Posterior cingulate gyrus (tissue), 11 donors: ENCODE measurements at places on chromosomes 5 and 9.

- no peak for DNase-seq
Measured at GRCh38 chr9:82196622-82197441, 208.3 kb downstream of the SPATA31D1 start.

DNA sequence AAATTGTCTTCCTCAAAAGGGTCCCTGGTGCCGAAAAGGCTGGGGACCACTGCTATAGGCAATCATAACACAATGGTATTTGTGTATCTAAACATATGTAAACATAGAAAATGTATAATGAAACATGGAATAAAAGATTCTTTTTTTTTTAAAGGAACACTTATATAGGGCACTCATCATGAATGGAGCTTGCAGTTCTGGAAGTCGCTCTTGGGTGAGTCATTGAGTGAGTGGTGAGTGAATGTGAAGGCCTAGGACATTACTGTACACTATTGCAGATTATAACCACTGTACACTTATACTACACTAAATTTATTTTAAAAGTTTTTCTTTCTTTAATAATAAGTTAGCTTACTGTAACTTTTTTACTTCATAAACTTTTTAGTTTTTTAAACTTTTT lies 176.4 kb downstream of the ARRDC3 start:
- no peak for DNase-seq

DNA sequence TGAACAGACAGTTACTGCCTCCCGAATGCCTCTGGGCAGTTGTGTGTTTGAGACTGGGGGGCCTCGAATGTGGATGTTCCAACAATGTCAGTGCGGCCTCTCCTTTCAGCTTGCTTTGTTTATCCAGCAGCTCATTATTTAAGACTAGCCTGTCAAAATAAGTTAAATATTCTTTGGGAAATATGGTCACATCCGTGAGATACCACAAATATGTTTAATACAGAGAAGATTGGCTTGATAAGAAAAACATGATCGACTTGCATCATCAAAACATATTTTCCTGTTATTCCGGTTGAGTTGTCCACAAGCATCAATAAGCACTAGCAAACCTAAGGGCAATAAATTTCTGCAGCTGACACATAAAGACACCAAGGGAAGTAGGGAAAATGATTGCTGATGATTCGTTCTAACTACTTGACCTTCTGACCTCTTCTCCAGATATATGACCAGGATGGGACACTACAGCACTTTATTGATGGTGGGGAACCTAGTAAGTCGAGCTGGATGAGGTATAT lies 66.5 kb downstream of the PRDM6 start:
- DNase-seq, result no peak

DNA sequence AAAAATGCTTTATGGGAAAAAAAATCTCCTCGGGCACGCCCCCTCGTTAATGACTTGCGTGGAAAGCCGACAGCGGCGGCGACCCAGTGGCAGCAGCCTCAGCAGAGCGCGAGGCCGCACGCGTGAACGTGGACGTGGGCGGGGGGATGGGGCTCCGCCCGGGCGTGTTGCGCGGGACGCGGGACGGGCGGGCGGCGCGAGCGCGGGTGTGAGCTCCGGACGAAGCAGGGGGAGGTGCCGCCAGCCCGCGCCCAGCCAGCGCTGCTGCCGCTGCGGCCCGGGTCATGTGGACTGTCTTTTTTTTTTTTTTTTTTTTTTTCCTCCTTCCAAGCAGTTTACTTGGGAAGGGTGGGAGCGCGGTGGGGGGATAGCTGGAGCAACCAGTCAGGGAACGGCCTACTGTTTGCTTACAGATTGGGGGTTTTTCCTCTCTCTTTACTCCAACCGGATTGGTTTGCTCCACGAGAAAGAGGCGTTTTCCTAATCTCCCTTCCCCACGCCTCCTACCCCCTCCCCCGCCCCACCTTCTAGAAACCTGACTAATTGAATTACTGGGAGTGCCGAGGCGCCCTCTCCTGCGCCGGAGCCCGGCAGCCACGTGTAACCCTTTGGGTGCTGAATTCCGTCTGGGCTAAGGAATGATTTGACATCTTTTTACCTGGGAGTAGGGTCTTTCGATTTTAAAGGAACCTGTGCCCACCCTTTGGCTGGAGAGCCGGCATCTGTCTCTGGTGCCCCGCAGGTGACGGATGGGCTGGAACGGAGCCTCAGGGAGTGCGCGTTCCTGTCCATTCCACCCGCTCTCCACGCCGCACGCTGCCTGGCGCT lies 1.7 kb upstream of the EFNA5 start:
- peak; percentile 65 for DNase-seq

- DNase-seq, result no peak
Measured at GRCh38 chr5:60014331-60014730, 120.8 kb upstream of the PDE4D start.

DNA sequence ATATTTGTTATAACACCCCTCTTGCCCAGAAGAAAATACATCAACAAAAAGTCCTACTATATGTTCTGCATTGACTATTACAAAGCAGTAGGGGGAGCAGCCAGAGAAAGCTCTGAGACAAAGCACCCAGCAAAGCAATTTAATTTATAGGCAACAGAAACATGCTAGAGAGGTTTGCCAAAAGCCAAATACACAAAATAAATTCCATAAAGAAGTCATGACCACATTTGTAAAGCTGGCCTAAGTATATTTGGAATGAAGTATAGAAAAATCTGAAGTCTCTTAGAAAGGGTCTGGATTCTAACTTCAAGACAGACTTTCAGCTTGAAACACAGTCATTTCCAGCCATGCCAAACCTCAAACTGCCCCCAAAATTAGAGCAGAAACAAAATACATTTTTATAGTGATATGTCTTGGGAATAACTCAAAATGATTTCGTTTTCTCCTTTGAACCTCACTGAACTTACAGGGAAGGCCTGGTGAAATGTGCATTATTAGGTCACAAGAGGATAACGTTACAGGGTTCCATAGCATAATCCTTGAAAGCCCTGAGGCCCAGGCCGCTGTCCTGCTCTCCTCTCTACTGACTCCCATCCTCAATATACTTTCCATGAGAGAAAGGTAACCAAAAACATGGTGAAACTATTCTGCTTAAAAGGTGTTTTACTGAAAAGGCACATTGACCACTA lies 451.8 kb downstream of the RAB3C start:
- DNase-seq, result no peak

DNA sequence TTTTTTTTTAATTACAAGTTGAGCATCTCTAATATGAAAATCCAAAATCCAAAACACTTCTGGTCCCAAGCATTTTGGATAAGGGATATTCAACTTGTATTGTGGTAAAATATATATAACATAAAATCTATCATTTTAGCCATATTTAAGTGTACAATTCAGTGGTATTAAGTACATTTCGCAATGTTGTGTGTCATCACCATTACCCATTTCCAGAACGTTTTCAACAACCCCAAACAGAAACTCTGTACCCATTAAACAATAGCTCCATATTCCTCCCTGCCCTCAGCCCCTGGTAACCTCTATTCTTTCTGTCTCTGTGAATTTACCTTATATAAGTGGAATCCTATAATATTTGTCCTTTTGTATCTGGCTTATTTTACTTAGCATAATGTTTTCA lies 24.9 kb downstream of the TICAM2 start:
- no peak for DNase-seq

GRCh38 chr9:32854271-32854670 lies 70.9 kb downstream of the TMEM215 start:
- DNase-seq, result no peak

- no peak for DNase-seq
Measured at GRCh38 chr5:53367727-53368126, 112.7 kb upstream of the FST start.

DNA sequence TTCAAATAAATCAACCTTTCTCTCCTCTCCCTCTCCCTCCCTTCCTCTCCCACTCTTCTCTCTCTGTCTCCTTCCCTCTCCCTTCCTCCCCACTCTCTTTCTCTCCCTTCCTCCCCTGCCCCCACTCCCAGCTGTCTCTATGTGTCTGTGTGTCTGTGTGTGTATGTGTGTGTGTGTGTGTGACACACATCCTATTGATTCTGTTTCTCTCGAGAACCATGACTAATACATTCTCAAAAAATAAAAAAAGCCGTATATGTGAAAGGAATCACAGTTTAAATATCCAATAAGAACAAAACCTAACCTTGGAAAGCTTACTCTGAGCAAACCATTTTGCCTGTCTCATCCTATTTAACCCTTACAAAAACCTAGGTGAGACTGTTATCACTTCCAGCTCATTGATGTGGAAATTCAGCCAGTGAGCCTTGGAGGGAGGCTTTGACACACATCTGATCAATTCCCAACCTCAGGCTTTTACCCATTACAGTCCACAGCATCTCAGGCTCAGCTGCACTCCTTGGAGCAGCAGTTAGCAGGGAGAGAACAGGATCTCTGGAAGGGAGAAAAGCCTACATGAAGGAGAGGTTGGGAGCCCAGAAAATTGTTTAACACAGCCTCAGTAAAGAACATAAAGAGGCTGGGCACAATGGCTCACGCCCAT lies 8.3 kb downstream of the HSD17B3 start:
- DNase-seq, result no peak

- DNase-seq, result no peak
Measured at GRCh38 chr5:109453251-109453650, 43.5 kb upstream of the PJA2 start.

DNA sequence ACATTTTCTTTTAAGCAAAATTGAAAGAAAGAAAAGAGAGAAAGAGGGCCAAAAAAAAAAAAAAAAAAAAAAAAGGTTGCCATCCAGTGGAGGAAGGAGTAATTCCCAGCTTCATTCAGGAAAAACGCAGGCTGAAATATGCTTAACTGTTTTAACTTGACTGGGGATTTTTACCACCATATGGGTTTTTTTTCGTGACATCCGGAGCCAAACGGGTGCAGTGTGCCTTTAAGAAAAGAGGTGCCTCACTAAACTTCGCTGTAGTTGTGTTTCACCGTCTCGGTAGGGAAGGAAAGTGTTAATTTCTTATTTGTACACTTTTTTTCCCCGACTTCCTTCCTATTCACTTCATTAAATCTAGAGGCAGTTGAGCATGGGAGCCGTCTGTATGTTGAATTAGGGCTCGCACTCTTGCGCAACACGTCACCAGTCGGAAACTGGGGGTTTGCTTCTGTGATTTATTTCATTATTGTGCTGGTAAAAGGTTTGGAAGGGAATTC lies 143.0 kb downstream of the SMARCA2 start:
- DNase-seq, result no peak

DNA sequence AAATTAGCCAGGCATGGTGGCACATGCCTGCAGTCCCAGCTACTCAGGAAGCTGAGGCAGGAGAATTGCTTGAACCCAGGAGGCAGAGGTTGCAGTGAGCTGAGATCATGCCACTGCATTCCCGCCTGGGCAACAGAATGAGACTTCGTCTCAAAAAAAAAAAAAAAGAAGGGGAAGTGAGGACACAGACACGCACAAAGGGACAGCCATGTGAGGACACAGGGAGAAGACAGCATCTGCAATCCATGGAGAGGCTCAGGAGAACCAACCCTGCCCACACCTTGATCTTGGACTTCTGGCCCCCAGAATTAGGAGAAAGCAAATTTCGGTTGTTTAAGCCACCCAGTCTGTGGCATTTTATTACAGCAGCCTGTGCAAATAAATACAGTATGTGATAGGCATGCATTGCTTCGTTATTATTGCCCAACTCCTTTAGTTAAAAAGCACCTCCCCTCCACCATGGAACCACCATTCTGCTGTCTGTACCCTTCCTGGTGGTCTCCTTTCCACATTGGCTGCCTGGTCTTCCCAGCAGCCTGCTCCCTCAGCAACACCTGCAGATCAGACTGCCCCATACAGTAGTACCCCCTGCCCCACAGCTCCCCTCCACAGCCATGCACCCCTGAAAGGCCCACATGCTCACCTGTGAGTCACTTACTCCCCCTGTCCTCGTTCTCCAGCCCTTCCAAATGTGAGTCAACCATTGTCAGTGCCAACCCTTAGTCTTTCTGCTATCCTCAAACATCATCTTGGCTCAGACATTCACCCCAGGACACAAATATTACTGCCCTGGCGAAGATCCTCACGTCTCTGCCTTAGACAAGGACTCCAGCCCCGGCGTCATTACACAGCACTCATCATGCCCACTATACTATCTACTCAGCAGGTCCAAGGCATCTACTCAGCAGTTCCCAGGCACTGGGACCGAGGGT lies 128.8 kb downstream of the ROR2 start:
- peak; percentile 43 for DNase-seq

- no peak for DNase-seq
Measured at GRCh38 chr5:33852319-33852718, 39.5 kb downstream of the ADAMTS12 start.

GRCh38 chr5:143176048-143176447 lies 227.4 kb downstream of the NR3C1 start:
- no peak for DNase-seq

DNA sequence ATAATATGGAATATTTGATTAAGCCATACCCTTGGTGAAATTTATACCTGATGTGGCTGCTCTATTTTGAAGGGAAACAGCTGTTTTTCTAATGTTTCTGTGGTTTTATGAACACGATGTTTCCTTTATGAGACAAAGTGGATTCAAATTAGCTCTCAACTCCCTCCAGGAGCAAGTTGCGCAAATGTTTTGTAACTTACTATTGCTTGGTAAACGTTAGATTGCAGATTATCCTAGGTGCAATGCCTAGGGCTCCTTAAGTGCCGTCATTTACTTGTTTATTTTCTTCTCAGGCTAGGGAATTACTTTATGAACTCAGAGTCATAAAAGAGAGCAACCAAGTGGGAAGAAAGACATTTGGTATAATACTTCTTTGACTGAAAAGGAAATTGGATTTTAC lies 763.1 kb downstream of the TAF11L14 start:
- DNase-seq, result no peak

- DNase-seq, result no peak
Measured at GRCh38 chr5:35341189-35341588, 110.9 kb upstream of the PRLR start.

DNA sequence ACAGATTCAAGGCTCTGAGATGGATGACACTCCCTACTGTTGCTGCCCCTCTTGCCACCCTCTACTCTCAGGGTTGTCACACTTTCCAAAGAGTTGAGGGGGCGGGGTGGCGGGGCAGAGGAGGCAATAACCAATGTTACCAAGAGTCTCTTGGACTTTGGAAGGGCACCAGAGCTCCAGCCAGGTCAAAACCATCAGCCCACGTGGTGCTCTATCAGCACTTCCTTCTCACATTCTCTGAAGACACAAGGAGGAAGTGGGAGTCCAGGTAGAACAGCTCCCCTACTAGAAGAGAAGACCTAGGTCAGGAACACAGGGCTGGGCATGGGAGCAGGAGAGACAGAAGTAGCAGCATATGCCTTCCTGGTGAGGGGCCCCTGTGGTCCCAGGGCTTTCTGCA lies 33.0 kb upstream of the PIK3R1 start:
- DNase-seq, result no peak

- DNase-seq, result no peak
Measured at GRCh38 chr5:151719228-151720000, 32.7 kb upstream of the SPARC start.
